Pulmonary artery endothelial cell (primary cell): ENCODE measurements at places on chromosomes 5 and 9. TPM values are rescaled to one million over a fixed set of nuclear protein-coding genes. Genes with fewer than 3 reads are reported as not detected.
A peak's percentile ranks its signal among the peaks of the same experiment; 100 is the strongest.

GRCh38 chr5:159128070-159128541 is 28.4 kb upstream of the EBF1 start:
- DNase-seq: no peak

DNA sequence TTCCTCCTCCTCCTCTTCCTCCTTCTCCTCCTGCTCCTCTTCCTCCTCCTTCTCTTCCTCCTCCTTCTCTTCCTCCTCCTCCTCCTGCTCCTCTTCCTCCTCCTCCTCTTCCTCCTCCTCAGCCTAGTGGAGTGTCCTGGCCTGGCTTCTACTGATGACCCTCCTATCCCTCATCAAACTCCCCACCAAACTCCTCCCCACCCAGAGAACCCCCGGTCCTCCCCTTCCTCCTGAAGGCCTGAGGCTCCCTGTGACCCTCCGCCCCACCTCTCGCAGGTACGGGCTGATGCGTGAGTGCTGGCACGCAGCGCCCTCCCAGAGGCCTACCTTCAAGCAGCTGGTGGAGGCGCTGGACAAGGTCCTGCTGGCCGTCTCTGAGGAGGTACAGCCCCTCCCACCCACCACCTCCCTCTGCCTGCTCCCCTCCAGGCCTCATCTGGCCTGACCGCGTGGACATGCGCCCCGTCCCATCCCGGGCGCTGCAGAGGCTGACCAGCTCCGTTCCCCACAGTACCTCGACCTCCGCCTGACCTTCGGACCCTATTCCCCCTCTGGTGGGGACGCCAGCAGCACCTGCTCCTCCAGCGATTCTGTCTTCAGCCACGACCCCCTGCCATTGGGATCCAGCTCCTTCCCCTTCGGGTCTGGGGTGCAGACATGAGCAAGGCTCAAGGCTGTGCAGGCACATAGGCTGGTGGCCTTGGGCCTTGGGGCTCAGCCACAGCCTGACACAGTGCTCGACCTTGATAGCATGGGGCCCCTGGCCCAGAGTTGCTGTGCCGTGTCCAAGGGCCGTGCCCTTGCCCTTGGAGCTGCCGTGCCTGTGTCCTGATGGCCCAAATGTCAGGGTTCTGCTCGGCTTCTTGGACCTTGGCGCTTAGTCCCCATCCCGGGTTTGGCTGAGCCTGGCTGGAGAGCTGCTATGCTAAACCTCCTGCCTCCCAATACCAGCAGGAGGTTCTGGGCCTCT is 10.6 kb downstream of the FGFR4 start:
- DNase-seq: no peak

DNA sequence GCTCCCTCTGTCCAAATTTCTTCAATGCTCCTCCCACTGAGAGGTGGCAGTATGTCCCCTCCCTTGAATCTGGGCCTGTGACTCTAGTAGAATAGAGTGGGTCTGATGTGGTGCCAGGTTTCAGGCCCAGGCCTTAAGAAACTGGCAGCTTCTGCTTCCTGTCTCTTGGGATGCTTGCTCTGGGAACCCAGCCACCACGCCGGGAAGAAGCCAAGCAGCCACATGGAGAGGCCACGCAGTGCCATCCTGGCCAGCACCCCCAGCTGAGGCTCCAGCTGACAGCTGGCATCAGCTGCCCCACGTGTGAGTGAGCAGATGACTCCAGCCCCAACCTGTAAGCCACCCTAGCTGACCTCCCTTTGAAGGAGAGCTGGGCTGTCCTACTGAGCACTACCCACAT is 7.3 kb upstream of the TSPAN17 start:
- DNase-seq: no peak

The OMD gene
- 0.04 and 0.07 TPM in 2 replicates for total RNA-seq

- peak; percentile 32 for DNase-seq
Measured at GRCh38 chr5:145936401-145937131, at the start of gene SH3RF2. TSS of gene SH3RF2 (plus strand) at chr5:145936578. CDS start at chr5:145937929, 1,351 bp downstream.

GRCh38 chr5:157559301-157559700 is 16.3 kb downstream of the ADAM19 start:
- no peak for DNase-seq

DNA sequence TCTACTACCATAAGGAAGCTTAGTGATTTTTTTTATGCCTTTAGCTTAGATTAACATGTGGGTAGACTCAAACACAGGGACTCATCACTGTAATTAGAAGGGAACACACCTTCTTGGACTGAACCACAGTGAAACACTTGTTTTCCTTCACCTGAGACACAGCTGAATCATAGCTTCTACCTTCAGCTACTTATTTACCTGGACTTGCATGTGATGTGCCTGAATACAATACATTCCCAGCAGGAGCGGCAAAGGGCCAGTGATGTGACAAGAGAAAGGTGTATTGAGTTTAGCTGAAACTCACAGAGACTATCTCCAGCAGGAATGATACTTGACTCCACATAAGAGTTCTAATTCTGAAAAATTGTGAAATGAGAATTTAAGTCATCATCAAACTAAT is 37.8 kb downstream of the GRAMD2B start:
- DNase-seq: no peak

DNA sequence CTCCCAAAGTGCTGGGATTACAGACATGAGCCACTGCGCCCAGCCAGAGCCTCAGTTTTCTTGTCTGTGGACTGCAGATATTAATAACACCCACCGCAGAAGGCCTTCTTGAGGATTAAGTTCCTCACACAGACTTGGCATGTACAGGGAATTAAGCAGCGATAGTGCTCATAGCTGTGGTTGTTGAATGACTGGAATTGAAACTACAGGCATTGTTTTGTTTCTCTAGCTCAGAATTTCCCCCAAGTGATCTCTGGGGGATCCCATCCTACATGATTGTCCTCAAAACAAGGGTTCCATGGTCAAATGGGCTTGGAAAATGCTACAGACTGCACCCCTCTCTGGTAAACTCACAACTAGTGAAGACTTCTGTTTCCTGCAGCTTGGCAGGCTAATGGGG is 44.2 kb upstream of the TDRD7 start:
- no peak for DNase-seq

GRCh38 chr9:15469862-15470261 is 40.9 kb downstream of the PSIP1 start:
- DNase-seq: no peak

The CWC27 gene
- total RNA-seq: 15.8 and 20.1 TPM in 2 replicates

DNA sequence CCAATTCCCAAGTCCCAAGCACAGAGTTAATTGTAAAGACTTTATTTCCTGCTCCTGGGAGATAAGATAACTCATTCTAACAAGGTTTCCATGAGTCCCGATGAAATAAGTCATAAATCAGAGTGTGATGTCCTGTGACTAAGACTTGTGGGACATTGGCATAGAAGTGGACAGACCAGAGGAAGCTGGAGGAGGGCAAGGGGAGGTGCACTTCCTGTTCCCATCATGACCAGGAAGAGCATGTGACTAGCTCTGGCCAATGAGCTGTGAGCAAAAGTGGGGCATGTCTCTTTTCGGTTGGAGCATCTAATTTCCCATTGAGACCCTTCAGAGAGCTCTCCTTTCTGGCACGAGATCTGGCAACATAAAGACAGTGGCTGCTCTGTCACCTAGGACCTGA is 100.4 kb downstream of the ZNF354C start:
- DNase-seq: no peak

- DNase-seq: no peak
Measured at GRCh38 chr9:97845130-97845529, 7.9 kb upstream of the FOXE1 start.

GRCh38 chr9:19922476-19923118 is 133.8 kb upstream of the SLC24A2 start:
- no peak for DNase-seq

The ZFP62 gene
- total RNA-seq: 17.4 and 21.9 TPM in 2 replicates

DNA sequence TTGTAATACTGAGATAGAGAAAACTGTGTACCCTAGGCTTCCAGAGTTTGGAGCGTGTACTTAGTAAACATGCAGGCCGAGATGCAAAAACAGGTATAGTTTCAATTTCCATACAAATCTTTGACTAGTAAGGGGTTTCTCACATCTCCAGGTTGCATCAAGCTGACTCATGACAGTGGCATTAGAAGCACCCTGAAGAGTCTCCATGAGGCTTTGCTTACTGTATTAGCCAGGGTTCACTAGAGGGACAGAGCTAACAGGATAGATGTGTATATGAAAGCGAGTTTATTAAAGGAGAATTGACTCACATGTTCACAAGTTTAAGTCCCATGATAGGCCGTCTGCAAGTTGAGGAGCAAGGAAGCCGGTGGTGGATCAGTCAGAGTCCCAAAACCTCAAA is 275.3 kb upstream of the CDH6 start:
- DNase-seq: no peak

The F12 gene
- 1.1 and 1.5 TPM in 2 replicates for total RNA-seq

DNA sequence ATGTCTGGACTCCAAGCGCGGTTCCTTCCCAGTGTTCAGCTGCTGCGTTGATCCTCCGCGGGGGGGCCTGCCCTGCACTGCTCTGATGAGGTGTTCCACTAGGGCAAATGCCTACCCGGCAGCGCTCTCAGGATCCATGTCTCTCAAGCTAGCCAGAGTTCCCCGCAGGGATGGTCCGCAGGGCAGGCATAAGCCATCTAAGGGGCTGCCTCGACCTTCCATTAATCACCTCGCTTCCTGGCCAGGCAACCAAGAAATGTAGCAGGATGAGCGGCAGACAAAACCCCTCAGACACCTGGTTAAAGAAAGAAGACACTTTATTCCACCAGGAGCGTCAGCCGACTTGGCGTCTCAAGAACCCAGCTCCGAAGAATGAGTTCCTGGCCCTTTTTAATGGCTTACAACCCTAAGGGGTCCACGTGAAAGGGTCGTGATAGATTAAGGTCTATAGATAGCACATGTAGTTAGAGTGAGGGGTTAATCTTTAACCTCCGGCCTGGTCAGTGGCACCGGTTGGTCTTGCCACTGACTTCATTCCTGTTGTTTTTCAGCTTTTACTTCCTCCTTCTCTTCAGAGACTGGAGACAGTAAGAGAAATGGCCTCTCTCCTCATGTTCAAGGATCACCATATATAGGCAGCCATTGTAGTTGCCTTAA is 47.2 kb upstream of the COX7C start:
- no peak for DNase-seq

DNA sequence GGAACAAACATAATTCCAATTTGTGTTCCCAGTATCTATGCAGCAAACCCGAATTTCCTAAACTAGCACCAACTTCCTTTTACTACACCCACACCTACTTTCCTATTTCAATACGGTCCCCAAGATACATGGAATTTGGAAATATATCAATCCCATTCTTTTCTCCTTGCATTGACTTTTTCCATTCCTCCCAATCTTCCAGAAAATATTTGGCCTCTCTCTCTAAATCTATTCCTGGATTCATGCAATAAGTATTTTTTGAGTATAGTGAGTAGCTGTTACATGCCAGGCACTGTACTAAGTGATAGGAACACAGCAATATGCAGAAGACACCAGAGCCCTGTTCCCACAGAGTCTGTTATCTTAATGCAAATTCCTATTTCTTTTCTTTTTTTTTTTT is 216.2 kb upstream of the PIK3R1 start:
- no peak for DNase-seq

DNA sequence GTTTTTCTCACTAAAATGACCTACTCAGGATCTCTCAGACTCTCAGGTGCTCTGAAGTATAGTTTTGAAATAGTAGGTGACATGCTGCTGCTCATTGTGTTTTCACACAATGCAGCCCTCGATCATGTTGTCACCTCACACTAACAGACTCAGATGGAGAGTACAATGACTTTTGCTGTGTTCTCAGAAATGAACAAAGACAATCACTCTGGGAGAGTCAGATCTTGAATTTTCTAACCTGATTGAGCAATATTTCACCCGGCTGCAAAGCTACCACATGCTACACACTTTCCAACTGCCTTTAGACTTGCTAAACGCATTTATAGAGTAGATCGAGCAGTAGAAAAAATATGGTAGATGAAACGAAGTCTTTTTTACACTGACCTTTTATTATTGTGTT is 113.4 kb downstream of the ST8SIA4 start:
- no peak for DNase-seq

GRCh38 chr5:89450149-89450538 is 567.2 kb upstream of the MEF2C start:
- no peak for DNase-seq

- no peak for DNase-seq
Measured at GRCh38 chr9:108180541-108180940, 675.2 kb downstream of the ACTL7B start.

The SV2C gene
- total RNA-seq: not detected in 2 replicates

The NPR2 gene
- total RNA-seq: 8.1 and 12.3 TPM in 2 replicates

DNA sequence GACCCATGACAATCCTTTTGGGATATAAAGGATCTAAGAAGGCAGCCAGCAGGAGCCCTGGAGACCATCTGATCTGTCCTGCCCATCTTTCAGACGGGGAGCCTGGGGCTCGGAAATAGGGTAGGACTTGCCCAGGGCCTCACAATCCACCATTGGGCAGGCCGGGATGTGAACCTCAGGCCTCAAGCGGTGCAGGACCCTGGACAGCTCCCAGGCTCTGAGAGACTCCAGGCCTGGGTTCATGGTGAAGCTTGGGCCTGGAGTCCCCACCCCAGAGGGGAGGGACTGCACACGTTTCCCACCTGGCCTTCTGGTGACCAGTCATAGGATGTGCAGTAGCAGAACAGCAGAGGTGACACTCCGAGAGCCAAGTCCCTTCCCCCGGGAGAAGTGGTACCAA is 36.6 kb upstream of the RAPGEF1 start:
- DNase-seq: no peak

GRCh38 chr5:56346741-56347535 is 113.8 kb upstream of the ANKRD55 start:
- no peak for DNase-seq

The NKD2 gene
- total RNA-seq: 0.13 TPM in 1 of 2 replicates, not detected in the other

- DNase-seq: no peak
Measured at GRCh38 chr5:87094833-87095232, 172.8 kb upstream of the RASA1 start.

GRCh38 chr9:95684516-95684915 is 167.7 kb upstream of the PTCH1 start:
- DNase-seq: no peak

The GPR150 gene
- total RNA-seq: 0.20 and 0.32 TPM in 2 replicates

DNA sequence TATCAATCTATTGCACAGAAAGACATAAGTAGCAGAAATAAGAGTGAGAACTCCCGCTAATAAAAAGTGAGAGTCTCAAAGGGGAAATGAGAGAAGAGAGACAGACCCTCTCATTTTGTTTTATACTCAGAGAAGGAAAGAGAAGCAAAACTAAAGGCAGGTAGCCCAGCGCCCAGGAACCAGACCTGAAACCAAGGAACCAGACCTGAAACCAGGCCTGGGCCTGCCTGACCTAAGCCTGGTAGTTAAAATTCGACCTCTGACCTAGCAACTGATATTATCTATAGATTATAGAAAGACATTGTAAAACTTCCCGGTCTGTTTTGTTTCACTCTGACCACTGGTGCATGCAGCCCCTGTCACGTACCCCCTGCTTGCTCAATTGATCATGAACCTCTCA is 134.5 kb upstream of the SEMA6A start:
- DNase-seq: no peak

DNA sequence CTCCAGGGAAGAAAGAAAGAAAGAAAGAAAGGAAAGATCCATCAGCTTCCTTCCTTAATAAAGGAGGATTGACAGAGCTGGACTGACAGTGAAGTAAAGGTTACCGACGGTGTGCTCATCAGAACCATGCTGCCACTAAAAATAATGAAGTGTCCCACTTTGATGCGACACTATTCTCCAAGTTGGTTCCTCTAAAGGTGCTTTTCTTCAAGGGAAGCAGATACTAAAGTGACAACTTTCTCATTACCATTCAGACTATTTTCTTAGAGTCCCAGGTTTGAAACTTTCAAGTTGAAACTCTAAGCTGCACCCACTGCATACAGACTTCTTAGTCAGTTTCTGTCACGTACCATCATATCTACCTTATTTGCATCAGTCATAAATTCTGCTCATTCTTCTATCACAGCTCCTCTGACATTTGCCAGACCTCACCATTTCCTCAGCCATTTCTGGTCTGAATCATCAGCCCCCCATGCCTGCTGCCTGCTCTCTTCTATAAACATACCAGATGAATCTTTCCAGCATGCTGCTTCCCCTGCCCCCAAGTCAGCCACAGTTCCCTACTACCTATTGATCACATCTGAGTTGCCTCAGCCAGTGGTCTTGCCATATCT is 177.6 kb downstream of the DEPDC1B start:
- no peak for DNase-seq
